Activated CD4-positive, alpha-beta T cell treated with anti-CD3 and anti-CD28 coated beads, Interleukin-2, amount 10 ng/mL, durations not matched to agents 7 days and 5 days (primary cell): ENCODE measurements at places on chromosomes 2 and 18. TPM values are rescaled to one million over a fixed set of nuclear protein-coding genes. Genes with fewer than 3 reads are reported as not detected.

DNA sequence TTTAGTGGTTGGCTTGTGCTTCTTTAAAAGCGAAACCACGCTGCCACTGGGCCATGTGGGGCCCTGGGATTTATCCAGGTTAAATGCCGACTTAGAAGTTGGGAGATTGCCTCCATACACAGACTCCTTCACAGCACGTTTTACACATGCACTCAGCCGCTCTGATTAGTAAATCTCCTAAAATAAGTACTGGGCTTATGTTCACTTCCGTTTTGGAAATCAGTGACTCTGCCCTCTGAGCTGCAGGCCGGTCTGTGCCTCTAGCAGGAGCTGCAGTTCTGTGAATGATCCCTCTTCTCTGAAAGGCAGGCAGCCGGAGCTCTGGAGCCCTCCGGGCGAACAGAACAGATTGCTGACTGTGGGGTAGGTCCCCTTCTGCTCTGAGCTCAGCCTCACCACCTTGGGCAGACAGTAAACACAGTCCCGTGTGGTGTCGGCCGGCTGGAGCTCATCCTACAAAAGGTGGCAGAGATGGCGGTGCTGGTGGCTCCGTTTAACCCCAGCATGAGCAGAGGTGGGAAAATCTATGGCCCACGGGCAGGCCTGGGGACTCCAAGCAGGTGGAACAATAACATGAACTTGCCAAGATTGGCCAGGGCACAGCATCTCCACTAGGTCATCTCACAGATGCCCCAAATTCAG is 9.8 kb upstream of the RAB17 start:
- no peaks in the 10 kb centered on the region for H3K27me3 ChIP-seq
- no peak overlapping the region for H3K27ac ChIP-seq
- H3K4me1 ChIP-seq: peaks cover 28% of the 10 kb centered on the region
- no peaks in the 10 kb centered on the region for H3K36me3 ChIP-seq
- no peak overlapping the region for H3K4me3 ChIP-seq
- DNase-seq: no peak

DNA sequence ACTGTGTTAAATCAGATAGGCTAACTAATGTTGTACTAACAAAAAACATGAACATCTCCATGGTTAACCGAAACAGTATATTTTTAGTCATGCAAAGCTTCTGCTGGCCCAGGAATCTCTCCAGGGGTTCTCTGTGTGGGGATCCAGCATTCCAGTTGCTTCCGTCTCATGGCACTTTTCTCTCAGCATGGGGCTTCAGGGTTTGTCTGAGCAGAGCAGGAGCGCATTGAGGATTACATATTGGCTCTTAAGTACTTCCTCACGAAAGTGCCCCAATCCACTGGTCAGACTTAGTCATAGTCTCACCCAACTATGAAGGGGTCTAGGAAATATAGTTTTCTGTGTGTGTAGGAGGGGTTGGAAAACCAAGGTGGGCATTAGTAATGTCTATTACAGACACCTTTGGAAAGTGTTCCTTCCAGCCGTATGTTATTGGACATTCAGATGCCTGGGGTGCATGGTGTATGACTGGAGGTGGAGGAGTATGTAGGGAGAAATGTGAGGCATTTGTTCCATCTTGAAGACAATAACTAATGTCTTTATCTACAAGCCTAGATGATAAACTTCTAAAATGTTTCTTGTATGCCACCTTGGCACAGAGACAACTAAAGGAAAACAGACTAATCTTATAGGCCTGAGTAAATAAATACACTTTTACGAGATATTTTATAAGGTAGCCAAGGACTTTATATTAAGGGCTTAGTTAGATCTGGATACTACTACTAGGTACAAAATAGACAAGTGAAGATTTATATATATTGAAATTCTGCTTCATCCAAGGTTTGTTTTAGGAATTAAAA is 123.8 kb upstream of the ZEB2 start:
- no peaks in the 10 kb centered on the region for H3K36me3 ChIP-seq
- H3K27ac ChIP-seq: no peak overlapping the region
- peaks cover 3% of the 10 kb centered on the region for H3K27me3 ChIP-seq
- no peak for DNase-seq
- no peak overlapping the region for H3K4me3 ChIP-seq

- H3K4me3 ChIP-seq: no peak overlapping the region
- DNase-seq: no peak
- peaks cover 3% of the 10 kb centered on the region for H3K27me3 ChIP-seq
These were observed 15.8 kb upstream of the FEZ2 start for GRCh38 chr2:36613801-36614200.

- no peaks in the 10 kb centered on the region for H3K36me3 ChIP-seq
- H3K4me3 ChIP-seq: peak overlapping the region; percentile 77
- peaks cover 66% of the 10 kb centered on the region for H3K4me1 ChIP-seq
- peak; percentile 73 for DNase-seq
These were observed 116.9 kb downstream of the SMAD7 start for GRCh38 chr18:48833701-48834412.

DNA sequence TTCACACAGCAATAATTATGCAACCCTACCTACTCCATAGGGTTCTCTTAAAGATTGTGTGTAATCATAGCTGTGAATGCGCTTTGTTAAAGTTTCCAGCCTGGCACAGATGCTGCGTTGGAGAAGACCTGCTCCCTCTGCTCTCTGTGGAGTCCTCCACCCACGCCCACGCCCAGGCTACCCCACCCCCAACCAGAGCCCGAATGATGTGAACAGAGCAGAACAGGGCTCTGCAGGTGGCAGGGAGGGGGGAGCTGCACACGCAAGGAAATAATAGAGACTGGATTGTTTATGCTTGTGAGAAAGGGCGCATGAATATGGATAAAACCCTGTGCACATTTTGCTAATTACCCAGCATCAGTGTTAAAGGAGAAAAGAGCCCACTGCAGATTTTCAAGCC is 447.5 kb downstream of the BCL11A start:
- no peak overlapping the region for H3K27ac ChIP-seq
- H3K4me1 ChIP-seq: peaks cover 11% of the 10 kb centered on the region
- no peaks in the 10 kb centered on the region for H3K36me3 ChIP-seq
- no peak for DNase-seq
- H3K27me3 ChIP-seq: peaks cover 3% of the 10 kb centered on the region
- no peak overlapping the region for H3K4me3 ChIP-seq

DNA sequence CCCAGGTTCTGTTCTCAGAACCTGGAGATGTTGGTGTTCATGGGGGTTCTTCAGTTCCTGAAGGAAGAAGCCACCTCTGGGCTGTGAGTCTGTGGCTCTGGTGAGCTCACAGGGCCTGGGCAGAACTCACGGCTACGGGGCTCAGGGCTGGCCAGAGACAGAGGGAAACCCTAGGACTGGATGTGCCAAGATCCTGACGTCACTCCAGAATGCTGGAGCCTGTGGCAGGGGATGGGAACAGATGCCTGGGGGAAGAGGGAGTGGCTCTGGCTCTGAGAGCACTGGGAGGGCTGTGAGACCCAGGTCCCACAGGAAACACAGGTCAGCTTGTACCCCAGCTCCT is at the start of gene OTOF:
Gene OTOF (minus strand): TSS at position 214 of the 343 bp plus-strand sequence.
- no peak for DNase-seq
- H3K4me3 ChIP-seq: peak within 1 kb of the TSS; percentile 60
- no peaks in the 10 kb centered on the region for H3K36me3 ChIP-seq

GRCh38 chr2:54591551-54591950 is 131.9 kb upstream of the EML6 start:
- peak overlapping the region; percentile 9 for H3K27ac ChIP-seq
- H3K4me1 ChIP-seq: peaks cover 83% of the 10 kb centered on the region
- H3K4me3 ChIP-seq: no peak overlapping the region
- peaks cover 55% of the 10 kb centered on the region for H3K36me3 ChIP-seq
- DNase-seq: no peak

GRCh38 chr2:9401059-9401547 is 22.2 kb downstream of the ITGB1BP1 start:
- peaks cover 1% of the 10 kb centered on the region for H3K27me3 ChIP-seq
- no peak overlapping the region for H3K27ac ChIP-seq
- no peak overlapping the region for H3K4me3 ChIP-seq
- no peak for DNase-seq

DNA sequence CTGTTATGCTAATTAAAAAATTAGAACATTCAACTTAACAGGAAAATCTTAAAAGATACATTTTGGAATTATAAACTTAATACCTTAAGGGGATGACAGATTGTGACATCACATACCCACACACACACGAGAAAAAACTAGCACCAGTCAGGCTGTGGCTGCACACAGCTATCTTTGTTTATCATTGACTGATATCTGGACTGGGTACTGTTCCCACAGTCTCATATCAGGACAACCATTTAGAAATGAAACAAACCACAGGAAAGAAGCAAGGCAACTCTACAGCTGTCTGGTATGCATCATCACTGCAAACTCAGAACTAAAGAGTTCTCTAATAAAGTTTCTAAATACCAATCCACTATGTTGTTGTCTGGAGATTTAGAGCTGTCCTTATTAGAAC is 210.9 kb upstream of the SMAD7 start:
- peaks cover 11% of the 10 kb centered on the region for H3K4me1 ChIP-seq
- no peak overlapping the region for H3K27ac ChIP-seq
- H3K27me3 ChIP-seq: peaks cover 2% of the 10 kb centered on the region
- DNase-seq: peak; percentile 12

CD207 gene
- not detected for total RNA-seq
